Hematopoietic multipotent progenitor cell treated with erythropoietin and hydrocortisone succinate and interleukin-3 and kit ligand, for 8 days (in vitro differentiated cells): ENCODE measurements at places on chromosomes 16 and 17.

DNA sequence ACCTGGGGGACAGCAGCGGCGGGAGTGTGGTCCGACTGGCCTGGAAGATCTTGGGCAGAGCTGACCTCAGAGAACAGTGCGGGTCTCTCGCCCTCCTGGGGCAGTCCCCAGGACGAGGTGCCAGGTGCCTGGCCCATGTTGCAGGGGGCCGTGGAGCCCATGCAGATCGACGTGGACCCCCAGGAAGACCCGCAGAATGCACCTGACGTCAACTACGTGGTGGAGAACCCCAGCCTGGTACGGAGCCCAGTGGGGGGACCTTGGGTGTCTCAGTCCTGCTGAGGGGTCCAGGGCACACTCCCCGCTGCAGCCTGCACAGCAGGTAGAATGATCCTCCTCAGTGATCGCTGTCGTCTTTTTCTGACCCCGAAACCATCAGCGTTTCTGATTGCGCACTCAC, 1.4 kb downstream of the GPS1 start:
- no peak for DNase-seq

DNA sequence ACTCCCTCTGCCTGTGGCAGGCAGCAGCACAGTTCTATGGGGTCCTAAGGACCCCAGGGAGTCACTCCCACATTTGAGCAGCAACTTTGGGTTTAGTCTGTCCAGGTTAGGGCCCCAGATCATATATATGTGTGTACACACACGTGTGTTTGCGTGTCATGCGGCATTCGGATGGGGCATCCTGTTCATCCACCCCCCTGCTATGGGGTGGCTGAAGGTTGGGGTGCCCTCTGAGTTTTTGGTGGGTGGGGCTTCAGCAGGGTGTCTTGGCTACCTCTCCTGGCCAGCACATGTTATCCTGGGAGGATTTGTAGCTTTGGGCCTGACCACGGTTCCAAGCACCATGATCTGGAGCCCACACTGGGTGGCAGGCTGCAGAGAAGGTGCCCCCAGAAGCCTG, 100.7 kb downstream of the RAB11FIP4 start:
- DNase-seq, result no peak

GRCh38 chr16:35523991-35524390, 2064.6 kb downstream of the TP53TG3F start:
- DNase-seq, result no peak

- DNase-seq, result no peak
These were observed 21.1 kb downstream of the ARHGAP23 start for GRCh38 chr17:38449364-38449763.

GRCh38 chr16:88013091-88013609, 61.9 kb downstream of the BANP start:
- no peak for DNase-seq

DNA sequence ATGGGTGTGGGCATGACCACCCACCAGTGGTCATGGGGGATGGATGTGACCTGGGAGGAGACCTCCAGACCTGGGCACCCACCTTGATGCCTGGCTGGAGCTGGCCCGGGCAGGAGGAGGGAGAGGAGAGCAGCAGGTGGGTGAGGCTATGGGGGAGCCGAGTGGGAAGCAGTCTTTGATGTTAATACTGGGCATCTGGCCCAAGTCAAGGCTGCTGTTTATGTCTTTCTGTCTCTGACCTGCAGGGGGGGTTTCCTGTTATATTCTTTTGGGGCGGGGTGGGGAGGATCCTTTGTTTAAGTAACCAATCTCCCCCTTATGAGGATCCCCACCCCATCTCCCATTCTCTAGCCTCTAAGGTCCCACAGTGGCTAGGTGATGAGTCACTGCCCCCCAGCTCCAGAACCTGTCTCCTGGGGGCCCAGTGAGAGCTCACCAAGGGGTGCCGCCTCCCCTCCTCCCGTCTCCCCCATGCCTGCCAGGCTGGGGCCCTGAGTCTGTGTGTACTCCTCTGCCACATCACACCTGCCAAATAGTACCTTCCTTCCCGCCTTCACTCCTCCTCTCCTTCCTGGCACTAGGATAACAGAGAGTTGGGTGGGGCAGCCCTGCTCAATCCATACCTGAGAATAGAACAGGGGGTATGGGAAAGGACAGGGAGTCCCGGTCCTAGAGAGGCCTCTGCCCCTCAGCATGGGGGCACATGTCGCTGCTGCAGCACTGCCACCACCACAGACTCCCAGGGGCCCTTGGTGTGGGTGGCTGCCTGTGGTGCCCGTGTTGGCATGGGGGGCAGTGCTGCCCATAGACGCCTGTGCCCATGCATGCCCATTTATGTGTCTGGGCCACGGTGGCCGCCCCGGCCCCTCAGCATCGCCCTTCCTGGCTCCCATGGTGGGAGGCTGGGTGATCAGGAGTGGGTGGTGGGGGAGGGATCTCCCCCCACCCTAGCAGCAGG, 7.3 kb downstream of the THRA start:
- DNase-seq, result peak; percentile 90

DNA sequence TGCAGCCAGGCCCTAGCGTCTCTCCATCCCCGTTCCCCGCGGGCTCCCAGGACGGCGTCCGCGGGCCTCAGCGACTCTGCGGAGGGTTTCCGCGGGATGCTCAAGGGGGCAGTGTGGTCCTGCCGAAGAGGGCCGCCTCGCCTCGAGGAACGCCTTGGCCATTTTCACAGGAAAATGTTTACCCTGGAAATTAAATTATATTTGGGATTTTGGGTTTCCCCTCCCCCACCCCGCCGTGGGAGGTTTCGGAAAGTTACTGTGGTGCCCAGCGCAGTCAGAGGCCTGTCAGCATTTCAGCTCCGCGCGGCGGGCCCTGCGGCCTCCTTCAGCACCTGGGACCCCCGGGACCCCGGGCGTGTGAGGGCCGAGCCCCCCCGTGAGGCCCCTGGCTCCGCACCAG, 94.5 kb downstream of the PCTP start:
- DNase-seq, result peak; percentile 14

GRCh38 chr16:89600427-89600826, 13.0 kb upstream of the DPEP1 start:
- no peak for DNase-seq

DNA sequence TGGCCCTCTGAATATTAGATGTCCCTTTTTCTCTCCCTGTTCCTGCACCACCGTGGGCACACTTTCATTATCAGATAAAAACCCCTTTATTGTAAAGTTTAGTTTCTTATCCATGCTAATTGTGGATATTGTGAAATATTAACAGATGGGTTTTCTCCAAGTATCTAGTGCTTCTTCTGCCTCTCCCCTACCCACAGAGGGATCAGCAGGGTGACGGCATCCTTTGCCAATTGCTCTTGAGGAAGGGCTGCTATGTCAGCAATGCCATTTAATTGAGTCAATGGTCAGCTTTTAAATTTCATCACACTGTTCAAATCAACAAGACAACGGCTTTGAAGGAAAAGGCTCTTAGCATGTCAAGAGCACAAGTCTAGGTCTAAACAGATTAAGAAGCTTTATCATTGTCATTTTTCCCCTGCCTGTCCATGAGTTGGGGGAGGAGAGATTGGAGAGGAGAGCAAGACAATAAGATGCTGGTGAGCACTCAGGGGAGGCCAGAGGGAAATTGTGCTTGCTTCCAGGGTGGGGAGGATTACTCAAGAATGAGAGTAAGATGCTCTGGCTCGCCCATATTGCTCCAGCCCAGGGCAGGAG, 443.0 kb upstream of the CCL2 start:
- DNase-seq, result no peak

- DNase-seq, result peak; percentile 22
These were observed 5.1 kb upstream of the CLUH start for GRCh38 chr17:2716649-2717048.

- DNase-seq, result no peak
These were observed 6.7 kb upstream of the WFIKKN2 start for GRCh38 chr17:50828508-50829170.

DNA sequence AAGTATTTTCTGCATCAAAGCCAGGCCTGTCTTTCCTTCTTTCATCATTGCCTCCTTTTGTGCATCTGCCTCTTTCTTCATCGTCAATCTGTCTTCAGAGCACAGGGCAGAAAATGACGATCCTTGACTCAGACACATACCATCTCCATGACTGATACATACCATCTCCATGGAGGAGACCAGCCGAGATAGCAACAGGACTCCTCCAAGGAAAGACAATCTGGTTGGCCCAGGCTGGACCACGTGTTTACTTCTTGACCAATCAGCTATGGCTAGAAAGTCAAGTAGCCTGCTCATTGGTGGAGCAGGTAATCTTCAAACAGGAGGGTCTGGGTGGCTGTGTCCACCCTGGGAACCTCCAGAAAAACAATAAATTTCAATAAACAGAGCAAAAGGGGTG, 164.6 kb downstream of the CPPED1 start:
- no peak for DNase-seq

- DNase-seq, result no peak
These were observed 30.2 kb upstream of the GPRC5B start for GRCh38 chr16:19914877-19915276.

DNA sequence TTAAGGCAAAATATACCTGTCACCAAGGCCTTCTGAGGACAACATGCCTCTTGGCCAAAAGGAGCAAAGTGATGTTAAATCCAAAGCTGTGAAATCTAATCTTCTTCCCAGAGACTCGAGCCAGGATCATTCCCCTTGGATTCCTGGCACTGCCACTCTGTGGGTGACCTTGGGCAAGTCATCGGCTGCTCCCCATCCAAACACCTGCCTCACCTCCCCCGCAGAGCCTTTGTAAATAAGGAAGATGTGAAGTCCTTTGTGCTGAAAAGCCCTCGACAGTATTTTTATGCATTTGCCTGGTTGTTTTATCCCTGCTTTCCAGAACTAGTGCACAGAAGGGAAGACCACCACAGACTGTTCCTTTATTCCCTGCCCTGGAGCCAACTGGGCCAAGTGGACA, 5.4 kb upstream of the CEP295NL start:
- no peak for DNase-seq

DNA sequence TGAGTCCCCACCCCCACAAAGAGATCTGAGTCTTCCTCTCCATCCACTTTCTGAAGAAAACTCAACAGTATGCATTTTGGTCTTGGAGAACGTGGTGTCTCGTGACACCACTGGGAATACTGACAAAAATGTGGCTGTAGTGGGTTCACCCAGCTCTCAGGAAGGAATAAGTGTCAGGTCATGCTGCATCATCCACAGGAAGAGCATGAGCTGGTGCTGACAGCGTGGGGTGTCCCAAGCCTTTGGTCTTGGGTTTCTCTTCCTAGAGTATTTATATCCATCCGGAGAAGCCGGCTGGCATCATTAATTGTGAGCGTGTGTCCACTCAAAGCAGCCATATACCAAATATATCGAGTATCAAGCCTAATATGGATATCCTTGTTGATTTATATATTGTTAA, 55.9 kb downstream of the C17orf67 start:
- no peak for DNase-seq

DNA sequence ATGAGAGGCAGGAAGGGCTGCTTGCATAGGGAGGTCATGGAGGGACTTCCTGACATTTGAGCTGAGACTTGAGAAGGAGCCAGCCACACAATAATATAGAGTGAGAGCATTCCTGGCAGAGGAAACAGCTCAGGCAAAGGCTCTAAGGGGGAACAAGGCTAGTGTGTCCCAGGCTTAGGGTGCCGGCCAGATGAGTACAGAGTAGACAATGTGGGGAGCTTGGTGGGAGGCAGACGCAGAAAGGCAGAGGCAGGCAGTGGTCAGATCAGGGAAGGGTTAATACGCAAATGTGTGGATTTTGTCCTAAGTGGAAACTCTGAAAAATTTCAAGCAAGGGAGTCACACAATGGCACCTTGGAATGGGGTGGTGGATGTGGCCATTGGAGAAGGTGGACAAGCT, 31.3 kb downstream of the CD300LB start:
- no peak for DNase-seq

GRCh38 chr16:80233097-80233835, 307.5 kb upstream of the DYNLRB2 start:
- no peak for DNase-seq

DNA sequence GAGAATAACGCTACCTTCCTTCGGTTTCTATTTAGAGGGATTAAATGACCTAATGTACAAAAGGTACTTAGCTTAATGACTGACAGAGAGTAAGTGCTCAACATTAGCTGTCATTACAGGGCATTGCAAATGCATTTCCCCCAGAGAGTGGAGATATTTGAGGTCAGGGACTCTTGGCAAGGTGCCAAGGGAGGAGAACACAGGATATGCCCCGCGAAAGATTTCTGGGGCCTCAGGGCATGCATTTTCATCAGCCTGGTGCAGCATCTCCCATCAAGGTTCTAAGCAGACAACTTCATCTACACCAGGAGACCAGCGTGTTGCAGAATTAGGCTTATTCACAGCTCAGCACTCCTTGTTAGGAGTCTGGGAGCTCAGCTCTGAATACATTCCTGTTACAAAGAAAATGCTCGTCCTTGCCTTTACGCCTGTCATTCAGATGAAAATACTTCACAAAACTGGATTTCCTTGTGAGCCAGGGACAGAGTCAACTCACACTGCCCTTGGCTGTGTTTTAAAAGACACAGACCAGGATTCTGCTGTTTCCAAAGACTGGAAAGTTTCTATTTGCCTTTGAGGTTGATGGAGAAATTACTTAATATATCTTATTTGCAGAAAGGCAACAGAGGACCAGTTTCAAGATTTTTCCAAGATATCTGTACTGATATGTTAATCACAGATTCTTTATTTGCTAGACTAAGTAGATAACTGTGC, 108.2 kb downstream of the VAT1L start:
- no peak for DNase-seq

GRCh38 chr16:57960826-57961472, 10.0 kb downstream of the CNGB1 start:
- DNase-seq, result no peak

GRCh38 chr17:75241502-75241901, 19.9 kb downstream of the GGA3 start:
- DNase-seq, result no peak

DNA sequence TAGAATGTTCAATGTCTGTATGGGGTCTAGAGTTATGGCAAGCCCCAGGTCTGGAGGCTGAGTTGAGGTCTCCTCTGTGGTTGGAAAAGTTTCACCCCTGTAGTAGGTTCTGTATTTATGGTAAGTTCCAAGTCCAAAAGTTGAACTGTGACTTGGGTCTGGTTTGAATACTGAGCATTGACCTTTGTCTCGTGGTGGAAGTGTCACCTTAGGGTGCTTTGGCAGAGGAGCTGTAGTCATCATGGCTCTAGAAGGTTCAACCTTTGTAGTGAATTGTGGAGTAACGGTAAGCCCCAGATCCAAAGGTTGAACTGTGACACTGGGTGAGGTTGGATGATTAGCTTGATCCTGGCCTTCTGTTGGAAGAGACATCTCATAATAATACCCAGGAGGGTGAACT, 17.6 kb downstream of the RDM1 start:
- DNase-seq, result no peak

- no peak for DNase-seq
These were observed 6.2 kb upstream of the RAMP2 start for GRCh38 chr17:42754782-42755181.
